ENCODE measurements at places on chromosomes 1 and 21. TPM values are rescaled to one million over a fixed set of nuclear protein-coding genes. Genes with fewer than 3 reads are reported as not detected.

Gene PLA2G2F
- total RNA-seq, result not detected

Gene LAMB3
- 3.1 TPM for total RNA-seq

Gene AVPR1B
- not detected for total RNA-seq

Gene HMGCL
- 24.2 TPM for total RNA-seq

Gene APCS
- total RNA-seq, result not detected

Gene FCGR1A
- total RNA-seq, result not detected

Gene NSUN4
- 22.4 TPM for total RNA-seq

Gene PTPRF
- 338 TPM for total RNA-seq

Gene TIE1
- total RNA-seq, result 562 TPM

Gene AQP10
- not detected for total RNA-seq

Gene SPRR2E
- not detected for total RNA-seq

Gene CCDC17
- total RNA-seq, result 3.6 TPM

Gene CA14
- not detected for total RNA-seq

Gene KRTAP10-1
- total RNA-seq, result not detected

Gene LHX8
- total RNA-seq, result not detected

Gene ALX3
- total RNA-seq, result not detected

Gene ZZZ3
- total RNA-seq, result 48.4 TPM

Gene NMNAT2
- 0.38 TPM for total RNA-seq

Gene AMY2A
- total RNA-seq, result not detected

Gene KCNC4
- total RNA-seq, result 12.3 TPM

Gene ARHGAP29
- 215 TPM for total RNA-seq

Gene TMIGD3
- 0.49 TPM for total RNA-seq

Gene PSEN2
- total RNA-seq, result 12.5 TPM

Gene GSTM1
- not detected for total RNA-seq

Gene CACNA1S
- not detected for total RNA-seq

Gene RGS7
- total RNA-seq, result 0.44 TPM

Gene SLC25A34
- total RNA-seq, result 0.76 TPM

Gene PCAT6
- total RNA-seq, result 1.7 TPM

Gene AADACL3
- not detected for total RNA-seq

Gene MRPL9
- 112 TPM for total RNA-seq

Gene CCDC27
- not detected for total RNA-seq

Data from endothelial cell of umbilical vein (primary cell).